Naive thymus-derived CD4-positive, alpha-beta T cell (primary cell): ENCODE measurements at places on chromosomes 7 and 10.

DNA sequence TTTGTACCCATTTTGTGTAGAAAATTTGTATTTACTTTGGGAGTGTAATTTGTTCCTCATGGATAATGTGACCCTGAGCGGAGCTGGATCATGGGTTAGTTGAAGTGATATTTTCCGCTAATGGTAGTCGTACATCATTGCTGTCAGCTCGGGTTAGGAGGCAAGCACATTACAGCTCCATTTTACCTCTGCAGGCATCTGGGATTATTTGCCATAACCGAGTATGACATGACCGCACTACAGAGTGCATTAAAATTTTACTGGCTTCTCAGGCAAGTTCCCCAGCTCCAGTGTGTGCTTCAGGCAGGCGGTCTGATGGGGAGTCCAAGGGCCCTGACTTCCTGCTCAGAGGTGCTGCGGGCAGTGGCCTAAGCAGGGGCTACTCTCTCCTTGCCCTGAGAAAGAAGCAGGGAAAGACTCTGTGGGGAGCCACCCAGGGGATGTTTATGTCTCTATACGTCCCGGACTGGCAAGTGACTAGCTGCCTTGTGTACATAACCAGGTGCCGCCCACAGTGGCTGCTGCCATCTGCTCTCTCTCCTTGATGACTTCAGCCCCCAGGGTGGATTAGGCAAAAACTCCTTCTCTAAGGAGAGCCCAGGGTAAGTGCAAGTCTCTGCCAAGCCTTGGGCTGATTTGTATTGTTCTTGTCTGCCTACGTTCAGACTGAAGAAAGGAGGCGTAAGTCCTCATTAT lies 685.3 kb upstream of the GALNT17 start:
- no peak for DNase-seq

- no peak for DNase-seq
Observed at GRCh38 chr10:126060261-126060931, 164.0 kb downstream of the FANK1 start.

DNA sequence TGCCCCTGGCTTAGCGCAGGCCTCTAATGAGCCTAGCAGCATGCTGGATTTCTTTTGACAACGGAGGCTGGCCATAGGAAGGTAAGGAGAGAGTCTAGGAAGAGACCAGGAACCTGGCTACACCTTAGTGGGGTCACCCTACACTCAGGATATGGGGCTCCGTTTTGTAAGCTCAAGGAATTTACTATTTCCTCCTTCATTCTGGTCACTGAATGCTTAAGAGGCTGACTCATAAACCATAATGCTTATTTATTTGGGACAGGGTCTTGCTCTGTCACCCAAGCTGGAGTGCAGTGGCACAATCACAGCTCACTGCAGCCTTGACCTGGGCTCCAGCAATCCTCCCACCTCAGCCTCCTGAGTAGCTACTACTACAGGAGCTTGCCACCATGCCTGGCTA lies 38.4 kb downstream of the CARD11 start:
- no peak for DNase-seq

GRCh38 chr7:2803755-2804154 lies 40.4 kb downstream of the GNA12 start:
- DNase-seq, result no peak

DNA sequence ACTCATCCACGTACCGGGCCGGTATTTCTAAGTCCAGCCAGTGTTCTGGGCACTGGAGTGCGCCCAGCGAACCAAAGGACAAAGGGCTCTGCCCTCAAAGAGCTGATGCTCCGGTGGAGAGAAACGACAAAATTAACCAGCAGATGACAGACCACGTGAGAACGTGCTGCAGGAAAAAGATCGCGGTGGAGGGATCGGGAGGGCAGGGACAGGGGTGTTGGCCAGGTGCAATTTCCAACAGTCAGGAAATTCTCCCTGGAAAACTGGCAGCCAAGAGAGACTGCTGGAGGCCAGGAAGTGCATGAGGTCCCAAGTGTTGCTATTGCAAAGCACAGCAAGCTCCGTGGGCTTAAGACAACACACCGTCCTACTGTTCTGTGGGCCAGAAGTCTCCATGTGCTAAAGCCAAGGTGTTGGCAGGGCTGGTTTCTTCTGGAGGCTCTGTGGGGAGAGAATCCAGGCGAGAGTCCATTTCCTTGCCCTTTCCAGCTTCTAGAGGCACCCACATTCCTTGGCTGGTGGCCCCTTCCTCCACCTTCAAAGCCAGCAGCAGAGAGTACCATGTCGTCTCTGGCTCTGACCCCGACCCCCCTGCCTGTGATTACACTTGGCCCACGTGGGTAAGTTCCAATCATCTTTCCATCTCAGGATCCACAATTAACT lies 21.3 kb upstream of the AMZ1 start:
- DNase-seq, result no peak

- no peak for DNase-seq
Observed at GRCh38 chr10:69382382-69383117, 34.2 kb downstream of the TACR2 start.

- DNase-seq, result no peak
Observed at GRCh38 chr7:138247568-138248333, 171.5 kb downstream of the AKR1D1 start.

DNA sequence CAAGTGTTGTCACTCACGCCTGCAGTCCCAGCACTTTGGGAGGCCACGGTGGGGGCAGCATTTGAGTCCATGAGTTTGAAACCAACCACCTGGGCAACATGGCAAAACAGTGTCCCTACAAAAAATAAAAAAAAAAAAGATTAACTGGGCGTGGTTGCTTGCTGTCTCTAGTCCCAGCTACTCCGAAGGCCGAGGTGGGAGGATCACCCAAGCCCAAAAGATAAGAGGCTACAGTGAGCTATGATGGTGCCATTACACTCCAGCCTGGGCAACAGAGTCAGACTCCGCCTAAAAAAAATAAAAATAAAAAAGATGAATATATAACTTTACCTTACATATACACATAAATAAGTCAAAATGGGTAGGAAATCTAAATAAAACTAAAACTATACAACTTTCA lies 2.5 kb upstream of the LMOD2 start:
- DNase-seq, result no peak

GRCh38 chr7:135208102-135208793 lies 3.1 kb downstream of the WDR91 start:
- DNase-seq, result no peak

- DNase-seq, result no peak
Observed at GRCh38 chr7:129149511-129149910, 5.0 kb downstream of the TSPAN33 start.

DNA sequence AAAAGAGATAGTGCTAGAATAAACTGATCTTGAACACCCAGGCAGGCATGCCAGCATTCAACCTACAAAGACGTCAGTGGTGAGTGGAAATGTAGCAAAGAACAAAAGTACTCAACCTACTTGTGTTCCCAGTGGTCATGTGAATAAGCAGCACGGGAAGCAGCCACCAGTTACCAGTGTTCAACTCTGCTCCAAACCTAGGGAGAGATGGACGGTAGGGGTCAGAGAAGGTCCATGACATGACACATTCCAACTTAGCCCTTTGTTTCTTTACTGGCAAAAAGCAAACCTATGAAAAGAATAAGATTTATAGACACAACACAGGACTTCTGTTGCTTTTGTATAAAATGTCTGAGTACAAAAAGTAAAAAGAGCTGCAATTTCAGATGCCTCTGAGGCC lies 511.4 kb downstream of the XPNPEP1 start:
- DNase-seq, result no peak
